ENCODE measurements at places on chromosomes 4 and X.

DNA sequence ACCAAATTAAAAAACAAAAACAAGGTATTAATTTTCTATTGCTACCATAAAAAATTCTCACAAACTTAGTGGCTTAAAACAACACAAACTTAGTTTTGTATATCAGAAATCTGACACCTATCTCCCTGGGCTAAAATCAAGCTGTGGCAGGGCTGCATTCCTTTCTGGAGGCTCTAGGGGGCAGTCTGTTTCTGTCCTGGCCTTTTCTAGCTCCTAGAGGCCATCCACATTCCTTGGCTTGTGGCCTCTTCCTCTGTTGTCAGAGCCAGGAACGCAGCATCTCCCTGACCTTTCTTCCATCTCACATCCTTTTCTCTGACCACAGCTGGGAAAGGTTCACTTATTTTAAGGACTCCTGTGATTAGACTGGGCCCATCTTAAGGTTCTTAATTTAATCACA lies 38.9 kb upstream of the TLR2 start:
- DNase-seq, result no peak

DNA sequence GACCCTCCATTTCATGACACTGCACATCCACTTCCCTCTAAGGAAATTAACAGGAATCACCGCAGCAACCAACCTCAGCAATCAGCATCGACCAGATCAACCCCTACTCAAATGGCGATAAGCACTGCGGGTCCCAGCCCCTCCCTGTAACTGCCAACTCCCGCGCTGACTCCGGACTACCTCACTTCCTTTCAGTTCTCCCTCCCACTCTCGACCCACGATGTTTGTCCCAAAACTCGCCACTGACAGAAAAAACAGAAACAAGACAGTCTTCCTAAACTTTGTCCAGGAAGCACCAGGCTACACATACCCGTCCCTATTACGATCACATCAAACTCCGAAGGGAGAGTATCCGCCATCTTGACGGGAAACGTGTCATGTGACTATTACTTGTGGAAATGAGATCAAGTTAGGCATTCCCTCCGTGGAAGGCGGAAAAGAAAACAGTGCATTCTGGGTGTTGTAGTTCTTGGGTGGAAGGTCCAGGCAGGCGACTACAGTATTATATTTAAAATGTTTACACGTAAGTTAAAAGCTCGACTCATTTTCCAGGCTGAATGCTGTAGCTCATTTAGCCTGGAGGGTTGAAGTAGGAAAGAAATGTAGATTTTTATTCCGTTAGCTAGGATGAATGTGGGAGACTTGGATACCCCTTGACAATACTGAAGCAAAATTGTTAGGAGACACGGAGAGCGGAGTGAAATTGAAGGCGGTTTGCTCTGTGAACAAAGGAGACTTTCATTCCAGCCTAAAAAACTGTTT lies at the start of gene CHM:
Gene CHM, minus strand, starts transcription at position 385 of the 762 bp plus-strand sequence. Its CDS starts 26 bp downstream, at position 359.
- no peak for DNase-seq

- no peak for DNase-seq
Observed at GRCh38 chrX:56615282-56615681, 51.9 kb downstream of the UBQLN2 start.

GRCh38 chr4:91298156-91298700 lies 1005.5 kb upstream of the GRID2 start:
- no peak for DNase-seq

- DNase-seq, result no peak
Observed at GRCh38 chrX:29241809-29242208, 654.6 kb downstream of the IL1RAPL1 start.

- DNase-seq, result peak; percentile 78
Observed at GRCh38 chrX:75522565-75523431, at the start of gene ZDHHC15. ZDHHC15 (minus strand) TSS chrX:75523037; CDS start chrX:75523024, 13 bp downstream.

DNA sequence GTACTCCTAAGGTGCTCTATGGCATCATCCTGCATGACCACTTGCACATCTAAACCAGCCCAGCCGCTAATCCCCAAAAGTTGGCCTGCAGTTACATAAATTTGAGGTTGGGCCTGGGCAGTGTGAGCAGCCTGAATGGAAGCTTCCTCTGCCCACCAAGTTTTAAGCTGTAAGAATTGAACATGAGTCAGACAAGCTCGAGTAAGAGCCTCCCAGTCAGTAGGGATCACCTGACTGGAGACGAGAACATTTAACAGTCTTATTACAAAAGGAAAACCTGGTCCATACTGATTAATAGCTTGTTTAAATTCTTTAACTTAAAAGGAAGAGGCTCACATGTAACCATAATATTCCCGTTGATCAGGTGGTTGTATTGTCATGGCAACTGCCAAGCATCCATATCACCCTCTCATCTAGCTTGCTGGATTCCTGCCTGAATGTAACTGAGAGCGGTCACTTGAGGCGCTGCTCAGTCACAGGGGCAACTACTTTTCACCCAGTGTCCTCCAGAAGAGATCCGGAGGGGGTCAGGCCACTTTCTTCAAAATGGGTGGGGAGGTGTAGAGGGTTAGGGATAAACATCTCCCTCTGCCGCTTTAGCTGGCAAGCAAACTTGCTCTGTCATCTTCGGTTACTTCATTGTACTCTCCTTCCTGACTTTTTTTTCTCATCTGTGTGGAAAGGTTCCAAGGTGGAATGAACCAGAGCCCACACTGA lies 56.6 kb upstream of the WDR1 start:
- DNase-seq, result peak; percentile 8
